ENCODE measurements at places on chromosomes 13 and 19.

- ATAC-seq: no peak
These were observed 112.1 kb upstream of the SOX1 start for GRCh38 chr13:111954661-111955411.

GRCh38 chr19:36265856-36266374 lies 51.0 kb downstream of the ZNF146 start:
- ATAC-seq: no peak

DNA sequence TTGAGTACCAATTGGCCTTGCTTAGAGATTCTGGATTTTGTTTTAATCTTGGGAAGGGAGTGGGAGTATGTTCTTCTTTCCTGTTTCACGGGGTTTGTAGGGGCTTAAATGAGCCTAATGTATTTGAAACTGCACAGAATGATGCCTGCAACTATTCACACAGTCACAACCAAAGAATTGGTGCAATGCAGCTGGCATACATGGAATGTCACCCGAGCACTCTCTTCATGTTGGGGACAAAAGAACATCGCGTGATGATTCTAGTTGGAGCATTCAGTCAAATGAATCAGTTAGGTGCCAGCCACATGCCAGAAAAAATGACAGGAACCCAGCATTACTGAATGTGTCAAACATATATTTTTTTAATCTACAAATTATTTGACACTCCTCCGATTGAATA lies 22.1 kb downstream of the STARD13 start:
- no peak for ATAC-seq

GRCh38 chr19:14066134-14066533 lies 4.3 kb upstream of the PALM3 start:
- no peak for ATAC-seq

DNA sequence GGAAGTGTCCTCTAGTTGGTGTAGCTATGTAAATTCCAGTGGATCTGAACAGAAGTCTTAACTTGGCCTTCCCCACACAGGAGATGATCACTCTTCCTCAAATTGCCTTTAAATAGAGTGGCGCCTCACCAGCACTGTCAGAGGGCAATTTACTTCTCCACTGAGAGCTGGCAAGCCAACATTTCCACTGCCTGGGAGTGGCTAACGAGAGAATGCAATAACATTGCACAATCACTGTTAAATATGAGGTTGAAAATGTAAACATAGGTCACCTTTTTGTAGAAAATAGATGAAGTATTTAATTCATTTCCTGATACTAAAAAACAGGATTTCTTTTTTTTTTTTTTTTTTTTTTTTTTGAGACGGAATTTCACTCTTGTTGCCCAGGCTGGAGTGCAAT lies 55.4 kb upstream of the UBL3 start:
- no peak for ATAC-seq

DNA sequence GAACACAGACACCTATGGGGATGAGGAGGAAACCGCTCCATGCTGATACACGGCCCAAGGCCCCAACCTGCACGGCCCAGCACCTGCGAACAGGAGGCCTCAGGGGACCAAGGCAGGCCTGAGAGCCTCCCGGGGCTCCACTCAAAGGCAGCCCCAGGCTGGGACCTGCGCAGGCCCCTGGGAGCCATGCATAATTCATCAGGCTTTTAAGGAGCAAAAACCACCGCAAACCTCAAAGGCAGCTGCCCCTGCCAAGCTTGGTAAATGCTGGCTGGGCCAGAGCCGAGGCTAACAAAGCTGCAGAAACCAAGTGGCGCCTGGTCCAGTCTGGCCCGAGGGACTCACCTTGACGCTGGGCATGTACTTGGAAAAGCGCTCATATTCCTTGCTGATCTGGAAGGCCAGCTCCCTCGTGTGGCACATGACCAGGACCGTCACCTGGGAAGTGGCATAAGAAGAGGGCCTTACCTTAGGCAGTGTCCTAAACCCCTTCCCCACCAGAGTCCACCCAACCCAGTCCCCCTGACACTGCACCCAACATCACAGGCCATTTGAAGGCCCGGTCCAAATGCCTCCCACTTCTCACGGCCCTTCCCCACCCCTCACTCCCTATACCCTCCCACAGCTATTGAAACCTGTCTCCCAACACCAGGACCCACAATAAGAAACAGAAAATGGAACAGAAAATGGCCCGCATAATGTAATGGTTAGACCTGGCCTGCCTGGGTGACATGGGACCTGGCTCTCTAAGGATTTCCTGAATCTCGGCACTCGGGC lies 7.8 kb downstream of the DDX39A start:
- no peak for ATAC-seq

- no peak for ATAC-seq
These were observed 5.1 kb downstream of the GAMT start for GRCh38 chr19:1396019-1396767.

GRCh38 chr13:109698779-109699178 lies 87.6 kb downstream of the IRS2 start:
- ATAC-seq: peak; percentile 89

DNA sequence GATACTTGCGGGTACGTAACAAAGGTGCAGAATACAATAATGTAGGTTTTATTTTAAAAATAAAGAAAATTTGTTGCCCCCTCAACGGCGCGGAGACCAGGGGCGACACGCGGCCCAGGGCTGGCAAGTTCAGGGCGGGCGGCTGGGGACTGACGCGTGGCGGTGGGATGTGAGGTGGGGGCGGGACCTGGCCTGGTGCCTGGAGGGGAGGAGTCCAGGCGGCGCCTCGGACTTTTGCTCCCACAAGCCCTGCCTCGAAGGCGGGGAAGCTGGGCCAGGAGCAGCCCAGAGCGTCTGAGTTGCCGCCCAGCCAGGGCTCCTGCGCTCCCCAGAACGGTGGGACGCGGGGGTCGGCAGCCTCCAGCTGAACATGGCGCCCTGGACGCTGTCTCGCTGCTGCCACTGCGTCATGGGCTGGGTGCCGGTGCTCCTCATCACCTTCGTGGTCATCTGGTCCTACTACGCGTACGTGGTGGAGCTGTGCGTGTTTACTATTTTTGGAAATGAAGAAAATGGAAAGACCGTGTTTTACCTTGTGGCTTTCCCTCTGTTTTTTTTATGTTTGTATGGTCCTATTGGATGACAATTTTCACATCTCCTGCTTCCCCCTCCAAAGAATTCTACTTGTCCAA lies 1122.8 kb upstream of the ATXN8OS start:
- no peak for ATAC-seq

Measured in SK-N-SH treated with all-trans-retinoic acid at 6 μM for 48 hours (cell line).